ENCODE measurements at places on chromosomes 13 and 19.
A peak's percentile ranks its signal among the peaks of the same experiment; 100 is the strongest.

- DNase-seq = no peak
Observed at GRCh38 chr19:58401840-58402421, 6.5 kb downstream of the RNF225 start.

- no peak for DNase-seq
Observed at GRCh38 chr13:109249780-109250528, 536.4 kb downstream of the IRS2 start.

GRCh38 chr13:100608906-100609305 lies 20.3 kb upstream of the GGACT start:
- peak; percentile 18 for DNase-seq

DNA sequence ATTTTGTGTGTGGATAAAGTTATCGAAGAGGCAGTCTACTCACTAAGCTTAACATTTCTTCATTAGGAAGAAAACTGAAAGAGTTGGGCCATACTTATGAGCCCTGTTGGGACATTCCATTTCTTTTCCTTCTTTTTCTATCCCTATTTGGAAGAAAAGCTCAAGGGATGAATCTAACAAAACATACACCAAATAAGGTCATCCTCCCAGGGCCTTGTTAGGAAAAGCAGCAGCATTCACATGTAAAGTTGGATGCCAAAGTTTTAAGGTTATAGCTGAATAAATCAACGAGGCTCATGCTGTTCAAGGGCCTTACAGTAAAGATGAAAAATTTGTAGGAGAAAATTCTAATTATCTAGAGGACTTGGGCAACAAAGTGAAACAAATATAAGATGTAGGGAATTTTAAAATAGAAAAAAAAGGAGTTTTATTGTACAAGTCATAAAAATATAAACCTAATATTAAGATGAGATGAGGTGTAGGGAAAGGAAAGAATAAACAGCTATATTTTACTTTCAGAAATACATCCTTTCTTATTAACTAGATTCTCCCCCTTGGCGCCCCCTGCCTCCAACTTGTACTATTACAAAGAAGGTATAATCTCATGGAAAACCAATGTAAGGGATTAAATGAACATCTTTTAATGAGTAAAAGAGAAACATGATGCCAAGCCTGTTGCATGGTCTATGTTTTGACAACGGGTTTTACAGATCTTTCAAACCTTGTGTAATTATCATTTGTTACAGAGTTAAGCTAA lies 160.4 kb downstream of the PCDH20 start:
- no peak for DNase-seq

DNA sequence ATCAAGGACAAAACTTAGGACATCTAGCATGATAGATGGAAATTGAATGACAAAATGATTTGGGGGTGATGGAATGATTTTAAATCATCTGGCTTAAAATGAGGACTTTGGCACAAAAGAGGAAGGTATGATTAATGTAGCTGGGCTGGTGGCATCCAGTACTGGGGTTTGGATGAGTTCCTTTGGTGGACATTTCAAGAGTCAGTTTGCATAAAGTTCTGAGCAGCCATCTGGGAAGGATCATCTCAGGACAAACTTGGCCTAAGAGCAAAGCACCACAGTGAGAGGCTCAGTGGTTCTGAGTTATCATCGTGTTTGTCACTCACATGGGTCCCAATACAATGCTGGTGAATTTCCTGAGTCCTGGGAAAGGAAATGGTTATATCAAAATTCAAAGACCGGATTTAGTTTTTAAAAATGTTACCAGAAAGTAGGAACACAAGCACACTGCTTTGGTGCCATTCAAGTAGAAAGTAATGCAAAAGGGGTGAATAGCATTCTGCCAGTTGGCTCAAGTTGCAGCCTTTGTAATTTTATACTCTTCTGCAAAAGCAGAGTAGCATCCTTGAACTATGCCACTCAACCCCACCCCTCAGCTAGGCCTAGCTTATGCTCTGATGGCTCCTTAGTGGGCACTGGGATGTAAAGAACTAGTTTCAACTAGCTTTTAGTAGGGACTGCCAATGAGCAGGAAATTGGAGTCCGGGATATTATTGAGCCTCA lies 219.0 kb downstream of the COG6 start:
- DNase-seq = no peak

DNA sequence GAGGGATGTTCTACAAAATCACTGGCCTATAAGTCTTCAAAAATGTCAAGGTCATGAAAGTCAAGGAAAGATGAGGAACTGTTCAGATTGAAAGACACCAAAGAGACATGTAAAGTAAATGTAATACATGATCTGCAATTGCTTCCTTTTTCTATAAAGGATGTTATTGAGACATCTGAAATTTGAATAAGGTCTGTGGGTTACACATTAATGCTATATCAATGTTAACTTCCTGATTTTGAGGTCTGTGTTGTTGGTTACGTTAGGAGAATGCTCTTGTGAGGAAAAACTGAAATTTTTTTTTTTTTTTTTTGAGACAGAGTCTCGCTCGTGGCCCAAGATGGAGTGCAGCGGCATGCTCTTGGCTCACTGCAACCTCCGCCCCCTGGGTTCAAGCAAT lies 197.4 kb downstream of the RGCC start:
- no peak for DNase-seq

- no peak for DNase-seq
Observed at GRCh38 chr19:5882421-5882968, 12.2 kb upstream of the FUT5 start.

- no peak for DNase-seq
Observed at GRCh38 chr13:29905845-29906244, 55.4 kb upstream of the UBL3 start.

- DNase-seq = no peak
Observed at GRCh38 chr13:95479731-95480130, 72.8 kb upstream of the CLDN10 start.

DNA sequence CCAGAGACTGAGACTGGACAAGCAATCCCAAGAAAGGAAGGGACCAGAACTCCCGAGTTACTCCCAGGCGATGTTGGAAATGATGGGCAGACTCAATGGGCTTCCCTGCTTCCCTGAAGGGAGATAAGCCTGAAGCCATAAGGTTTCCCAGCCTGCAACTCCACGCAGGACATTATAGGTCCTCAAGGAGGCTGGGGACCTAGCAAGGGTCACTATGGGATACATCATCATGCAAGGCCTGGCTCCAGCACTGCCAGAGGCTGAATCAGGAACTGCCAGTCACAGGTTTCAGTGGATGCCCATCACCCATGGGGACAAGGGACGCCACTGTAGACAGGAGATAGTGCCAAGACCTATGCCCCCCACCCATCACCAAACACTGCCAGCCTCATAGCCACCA lies 338.7 kb downstream of the IRS2 start:
- no peak for DNase-seq

DNA sequence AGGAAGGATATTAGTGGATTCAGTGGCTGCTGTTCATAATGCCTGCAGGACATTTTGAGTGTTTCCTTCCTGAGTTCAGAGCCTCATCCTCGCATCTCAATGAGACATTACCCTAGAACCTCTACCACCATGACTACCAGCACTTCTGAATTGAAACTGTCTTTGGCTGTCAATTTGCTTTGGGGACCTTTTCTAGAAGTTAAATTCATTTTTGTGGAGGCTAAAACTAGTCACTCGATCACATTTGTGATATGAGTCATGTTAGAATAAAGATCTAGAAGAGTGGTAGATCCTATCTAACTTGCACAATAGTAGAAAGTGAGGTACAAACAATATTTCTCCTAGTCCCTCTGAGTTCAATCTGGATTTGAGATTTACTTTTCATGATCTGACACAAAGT lies 124.9 kb downstream of the KCNRG start:
- no peak for DNase-seq

DNA sequence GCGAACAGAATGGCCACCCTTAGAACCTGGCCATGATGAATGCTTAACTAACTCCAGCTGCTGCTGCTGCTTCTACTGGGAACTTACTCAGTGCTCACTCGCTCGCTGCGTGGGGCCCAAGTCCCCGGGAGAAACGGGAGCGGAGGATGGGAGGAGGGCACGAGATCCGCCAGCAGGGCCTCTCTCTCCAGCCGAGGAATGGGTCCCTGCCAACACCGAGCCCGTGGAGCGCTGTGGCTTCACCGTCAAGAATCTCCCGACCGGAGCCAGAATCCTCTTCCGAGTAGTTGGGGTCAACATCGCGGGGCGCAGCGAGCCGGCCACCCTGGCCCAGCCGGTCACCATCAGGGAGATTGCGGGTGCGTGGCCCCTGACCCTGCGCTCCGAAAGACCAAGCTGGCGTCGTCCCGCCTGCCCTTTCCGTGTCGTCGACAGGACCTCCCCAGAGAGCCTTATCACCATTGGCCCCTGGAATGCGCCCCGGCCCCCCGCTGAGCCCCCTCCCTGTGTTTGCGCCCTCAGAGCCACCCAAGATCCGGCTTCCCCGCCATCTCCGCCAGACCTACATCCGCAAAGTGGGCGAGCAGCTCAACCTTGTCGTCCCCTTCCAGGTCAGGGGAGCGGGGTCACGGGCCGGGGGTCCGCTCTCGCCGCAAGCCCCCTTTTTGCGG lies 17.8 kb upstream of the EMC10 start:
- DNase-seq = no peak

DNA sequence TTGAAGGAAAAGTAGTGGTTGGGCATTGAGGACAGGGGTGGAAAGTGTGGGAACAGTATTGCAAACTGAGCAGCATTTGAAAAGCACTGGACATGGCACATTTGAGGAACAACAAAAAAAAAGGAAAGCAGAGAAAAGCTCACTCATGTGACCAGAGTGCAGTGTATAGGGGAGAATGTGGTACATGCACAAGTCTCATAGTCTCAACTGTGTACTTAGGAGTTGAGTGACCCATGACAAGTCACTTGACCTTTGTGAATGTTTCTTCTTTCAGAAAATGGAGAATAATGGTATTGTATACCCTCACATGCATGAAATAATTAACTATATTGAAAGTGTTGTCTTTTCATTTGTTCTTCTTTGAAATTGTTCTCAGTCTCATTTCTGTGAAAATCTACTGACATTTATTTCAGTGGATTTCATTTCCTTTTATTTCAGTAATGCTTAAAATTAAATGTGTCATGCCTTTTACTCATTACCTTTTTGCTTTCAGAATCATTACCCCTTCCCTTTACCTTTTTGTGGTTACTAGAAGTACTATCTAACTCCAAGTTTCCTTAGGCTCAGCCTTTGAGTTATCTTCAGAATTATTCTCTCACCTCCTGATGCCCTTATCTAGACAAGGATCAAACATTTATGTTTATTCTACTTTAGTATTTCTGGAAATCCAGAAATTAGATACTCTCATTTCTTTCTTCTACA lies 79.1 kb upstream of the MLNR start:
- no peak for DNase-seq

- no peak for DNase-seq
Observed at GRCh38 chr19:42069619-42070351, at the start of gene GRIK5. Gene GRIK5, minus strand, starts transcription at chr19:42070206. Its CDS starts 4,436 bp downstream, at chr19:42065770.

DNA sequence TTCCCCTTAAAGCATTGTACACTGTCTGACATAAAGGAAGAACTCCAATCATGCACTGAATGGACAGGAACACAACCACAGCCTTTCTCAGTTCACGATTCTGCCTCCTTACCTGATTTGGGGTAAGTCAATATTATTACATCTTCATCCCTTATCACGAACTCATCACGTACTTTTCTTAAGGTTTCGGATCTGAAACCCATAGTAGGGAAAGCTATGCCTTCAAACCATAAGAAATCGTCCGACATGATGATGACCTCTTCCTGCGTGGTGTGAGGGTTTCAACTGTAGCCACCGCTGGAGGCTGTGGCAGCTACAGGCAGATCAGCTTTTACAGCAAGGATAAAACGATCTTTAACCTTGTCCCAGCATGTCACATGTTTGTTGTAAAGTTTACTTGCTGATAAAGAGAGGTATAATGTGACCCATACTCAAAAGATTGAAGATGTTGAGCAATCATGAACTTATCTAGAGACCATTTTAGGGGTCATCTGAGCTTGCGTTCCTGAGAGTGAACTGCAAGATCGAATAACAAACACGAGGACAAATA lies at the start of gene SULT2A1:
TSS of gene SULT2A1 (minus strand) at position 306 of the 550 bp plus-strand sequence. CDS start at position 248, 58 bp downstream.
- no peak for DNase-seq

DNA sequence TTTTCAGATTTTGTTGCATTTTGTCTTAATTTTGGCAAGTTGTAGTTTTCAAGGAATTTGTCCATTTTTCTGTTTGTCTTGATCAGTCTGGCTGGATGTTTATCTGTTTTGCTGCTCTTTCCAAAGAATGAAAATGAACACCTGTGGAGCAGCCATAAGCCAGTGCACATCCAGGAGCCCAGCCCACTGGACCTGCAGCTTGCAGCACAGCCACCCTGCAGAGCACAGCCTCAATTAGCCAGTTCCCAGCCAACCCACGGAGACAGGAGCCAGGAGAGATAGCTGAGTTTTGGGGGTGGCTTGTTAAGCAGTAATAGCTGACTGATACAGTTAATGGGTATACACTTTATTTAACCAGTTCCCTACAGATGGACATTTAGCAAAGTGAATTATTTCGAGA lies 38.0 kb upstream of the URI1 start:
- no peak for DNase-seq

DNA sequence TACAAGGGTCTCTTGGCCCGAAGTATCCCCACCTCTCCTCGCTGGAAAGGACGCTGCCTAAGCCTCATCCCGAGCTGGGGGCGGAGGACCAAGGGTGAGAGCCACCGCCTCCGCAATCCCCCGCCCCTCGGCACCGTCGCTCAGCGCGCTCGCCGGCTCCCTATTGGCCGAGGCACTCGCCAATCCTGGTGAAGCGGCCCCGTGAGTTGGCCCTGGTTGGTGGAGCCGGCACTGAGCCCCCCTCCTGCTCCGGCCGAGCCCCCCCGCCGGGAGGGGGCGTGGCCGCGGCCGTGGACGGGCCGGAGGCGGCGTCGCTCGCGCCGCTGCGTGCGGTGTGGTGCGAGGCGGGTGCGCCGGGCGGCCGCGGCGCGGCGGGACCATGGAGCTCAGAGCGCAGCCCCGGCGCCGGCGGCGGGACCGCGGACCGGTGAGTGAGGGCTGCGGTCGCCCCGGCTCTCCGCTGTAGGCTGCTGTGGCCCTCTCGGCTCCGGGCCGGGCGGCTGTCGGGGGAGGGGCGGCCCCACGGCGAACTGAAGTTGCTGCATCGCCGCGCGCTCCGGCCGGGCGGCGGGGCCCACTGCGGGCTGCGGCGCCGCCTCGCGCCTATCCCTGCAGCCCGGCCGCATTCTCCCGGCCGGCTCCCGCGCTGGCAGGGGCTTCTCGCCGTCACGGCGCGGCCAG lies at the start of gene WASF3:
TSS of gene WASF3 (plus strand) at position 291 of the 681 bp plus-strand sequence. CDS start 84,588 bp downstream, outside the sequence.
- DNase-seq = peak; percentile 8

DNA sequence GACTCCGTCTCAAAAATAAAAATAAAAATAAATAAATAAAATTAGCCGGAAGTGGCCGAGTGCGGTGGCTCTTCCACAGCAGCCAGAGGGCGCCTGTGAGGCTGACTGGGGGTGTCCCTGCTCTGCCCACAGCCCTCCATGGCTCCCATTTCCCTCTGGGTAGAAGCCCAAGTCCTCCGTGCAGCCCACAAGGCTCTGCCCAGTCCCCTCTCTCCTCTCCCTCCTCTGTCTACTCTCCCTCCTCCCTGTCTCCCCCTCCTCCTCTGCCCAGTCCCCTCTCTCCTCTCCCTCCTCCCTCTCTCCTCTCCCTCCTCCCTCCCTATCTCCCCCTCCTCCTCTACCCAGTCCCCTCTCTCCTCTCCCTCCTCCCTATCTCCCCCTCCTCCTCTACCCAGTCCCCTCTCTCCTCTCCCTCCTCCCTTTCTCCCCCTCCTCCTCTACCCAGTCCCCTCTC lies 20.4 kb downstream of the MISP start:
- peak; percentile 26 for DNase-seq

- no peak for DNase-seq
Observed at GRCh38 chr13:106498158-106498557, 37.3 kb downstream of the EFNB2 start.

Measured in CD4-positive, alpha-beta T cell treated with Interleukin-17A for 1 hour (primary cell).